ENCODE measurements at places on chromosomes 1 and 21.
A peak's percentile ranks its signal among the peaks of the same experiment; 100 is the strongest.

DNA sequence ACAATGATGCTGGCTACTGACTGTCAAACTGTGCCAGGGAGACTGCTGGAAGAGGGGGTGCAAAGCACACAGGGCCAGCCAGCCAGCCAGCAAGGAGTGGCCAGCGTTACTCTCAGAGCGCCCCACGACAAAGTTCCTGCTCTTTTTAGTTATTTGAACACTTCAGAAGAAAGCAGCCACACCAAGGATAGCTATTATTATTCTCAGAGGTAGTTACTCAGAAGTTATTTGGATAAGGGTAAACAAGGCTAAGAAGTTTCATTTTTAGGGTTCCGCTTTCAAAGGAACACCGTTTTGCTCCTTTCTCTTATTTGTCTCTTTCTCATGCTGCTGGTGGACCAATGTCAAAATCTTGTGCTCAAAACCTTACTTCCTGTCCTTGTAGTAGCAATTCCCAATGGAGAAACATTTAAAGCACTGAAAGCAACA is 59.9 kb downstream of the VANGL2 start:
- no peak for DNase-seq

- DNase-seq: no peak
These were observed 90.2 kb upstream of the RUNX1 start for GRCh38 chr21:35139382-35139715.

GRCh38 chr21:8989261-8989711 is 1532.1 kb upstream of the TPTE start:
- peak; percentile 69 for DNase-seq

DNA sequence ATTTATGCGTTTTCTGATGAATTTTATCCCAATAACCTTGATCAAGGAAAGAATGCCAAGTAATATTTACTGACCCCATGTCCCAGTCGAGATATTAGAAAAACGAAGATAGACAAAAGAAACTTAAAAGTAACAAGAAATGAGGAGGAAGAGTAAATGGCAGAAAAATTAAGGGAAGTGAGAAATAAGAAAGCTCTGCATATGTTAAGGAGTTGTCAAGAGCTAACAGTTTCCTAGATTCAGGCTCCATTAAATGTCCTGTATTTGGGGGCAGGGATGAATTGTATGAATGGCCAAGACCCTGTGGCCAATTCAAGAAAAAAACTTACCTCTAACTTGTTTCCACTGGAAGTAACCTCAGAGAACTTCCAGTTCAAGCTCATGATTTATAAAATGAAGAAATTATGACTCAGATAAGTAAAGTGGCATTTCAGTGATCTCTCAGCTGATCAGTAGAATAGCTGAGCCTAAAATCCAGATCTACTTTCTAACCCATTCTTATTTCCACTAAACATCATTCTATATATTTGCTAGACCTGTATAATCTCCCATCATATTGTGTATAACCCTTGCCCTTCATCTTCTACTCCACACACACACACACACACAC is 73.2 kb downstream of the ZC3H11B start:
- DNase-seq: no peak

GRCh38 chr1:80113168-80114038 is 1106.9 kb upstream of the ADGRL4 start:
- DNase-seq: no peak

- DNase-seq: no peak
These were observed 62.3 kb downstream of the MACF1 start for GRCh38 chr1:39266792-39267191.

GRCh38 chr1:6266641-6267040 is 5.7 kb upstream of the GPR153 start:
- DNase-seq: no peak

DNA sequence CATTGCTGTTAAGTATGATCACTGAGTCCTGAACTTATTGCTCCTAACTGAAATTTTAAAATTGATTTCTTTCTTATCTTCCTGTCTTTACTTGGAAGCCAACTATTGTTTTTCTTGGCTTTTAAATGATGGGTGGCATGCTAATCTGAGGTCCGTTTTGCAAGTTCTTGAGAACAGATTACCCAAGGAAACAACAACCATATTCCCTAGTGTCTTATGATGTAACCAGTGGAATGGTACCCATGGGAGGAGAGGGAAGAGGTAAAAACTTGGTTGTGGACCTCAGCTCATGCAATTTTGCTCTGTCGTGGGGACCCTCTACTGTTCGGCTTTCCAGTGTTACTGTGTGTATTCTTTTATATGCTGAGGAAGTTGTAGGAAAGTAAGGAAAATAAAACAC is 454.8 kb upstream of the ADAMTS5 start:
- DNase-seq: no peak

DNA sequence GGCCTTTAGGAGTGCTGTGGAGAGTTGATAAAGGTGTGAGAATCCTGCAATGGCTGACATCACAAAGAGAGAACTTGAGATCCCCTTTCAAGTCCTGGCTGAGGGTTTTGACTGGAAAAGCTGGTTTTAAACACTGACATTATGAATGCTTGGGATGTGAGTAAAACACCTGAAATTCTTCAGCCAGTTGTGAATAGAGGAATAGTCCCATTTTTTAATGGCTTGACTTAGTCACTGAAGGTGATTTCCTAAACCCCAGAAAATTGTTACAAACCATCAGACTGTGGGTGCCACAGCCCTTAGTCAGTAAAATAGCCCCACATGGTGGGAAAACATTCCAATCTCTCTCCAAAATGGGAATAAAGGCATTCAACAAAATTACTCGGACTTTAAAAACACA is 107.7 kb upstream of the LMO4 start:
- DNase-seq: no peak

DNA sequence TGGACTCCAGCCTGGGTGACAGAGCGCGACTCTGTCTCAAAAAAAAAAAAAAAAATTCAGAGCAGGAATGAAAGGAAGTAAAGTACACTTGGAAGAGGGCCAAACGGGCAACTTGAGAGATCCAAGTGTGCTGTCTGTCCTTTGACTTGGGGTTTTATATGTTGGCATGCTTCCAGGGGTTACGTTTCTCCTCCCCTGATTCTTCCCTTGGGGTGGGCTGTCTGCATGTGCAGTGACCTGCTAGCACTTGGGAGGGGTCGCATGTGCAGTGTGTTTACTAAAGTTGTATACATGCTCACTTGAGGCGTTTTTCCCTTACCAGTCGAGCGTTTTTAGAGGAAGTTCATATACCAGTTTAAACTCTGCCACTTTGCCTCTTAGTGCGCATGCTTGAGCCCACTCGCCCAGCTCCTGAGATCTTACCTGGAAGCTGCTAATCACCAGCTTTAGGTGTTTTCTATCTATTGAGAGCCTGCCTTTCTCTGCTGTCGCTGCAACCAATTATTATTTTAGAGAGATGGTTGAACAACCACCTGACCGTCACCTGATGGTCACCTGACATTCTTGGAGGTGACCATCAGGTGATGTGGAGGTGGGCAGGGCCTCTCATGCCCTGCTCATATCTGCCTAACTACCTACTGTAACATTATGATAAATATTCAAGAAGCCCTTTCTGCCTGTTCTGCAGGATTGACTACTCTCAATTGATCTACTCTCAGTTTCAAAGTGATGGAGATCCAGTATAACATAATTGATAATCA is 140.1 kb downstream of the MACF1 start:
- DNase-seq: no peak

DNA sequence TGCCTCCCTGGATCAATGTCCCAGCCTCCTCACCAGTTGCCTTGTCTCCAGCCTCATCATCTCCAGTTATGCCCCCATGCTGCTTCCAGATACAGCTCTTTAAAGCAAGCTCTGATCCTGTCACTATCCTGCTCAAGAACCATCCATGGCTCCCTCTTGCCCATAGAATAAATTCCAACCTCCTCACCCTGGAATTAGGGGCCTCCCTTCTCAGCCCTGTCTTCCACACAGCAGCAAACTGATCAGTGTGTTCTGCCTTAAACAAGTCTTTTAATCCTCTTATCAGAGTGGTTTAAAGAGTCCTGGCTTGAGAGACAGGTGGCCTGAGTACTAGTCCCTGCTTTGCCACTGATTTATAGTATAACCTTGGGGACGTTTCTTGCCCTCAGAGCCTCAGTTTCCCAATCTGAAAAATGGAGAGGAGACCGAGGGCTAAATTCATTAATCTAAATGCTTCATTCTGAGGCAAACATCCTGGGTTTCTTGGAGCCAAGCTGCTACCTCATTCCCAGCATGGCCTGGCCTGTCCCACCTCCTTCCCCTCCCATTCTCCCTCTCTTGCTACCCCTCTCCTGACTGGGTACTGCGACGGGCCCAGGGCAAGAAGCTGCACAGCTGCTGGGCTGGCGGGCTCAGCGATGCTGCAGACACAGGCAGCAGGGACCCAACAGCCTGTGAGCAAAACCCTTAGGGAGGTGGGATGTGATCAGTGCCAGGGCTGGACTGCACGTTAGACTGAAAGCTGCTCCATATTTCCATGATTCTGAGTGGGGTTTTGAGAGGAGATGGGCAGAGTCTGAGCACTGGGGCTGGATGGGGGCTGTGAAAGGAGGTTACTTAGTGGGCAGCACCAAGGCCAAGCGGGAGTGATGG is 221.4 kb downstream of the PTPRU start:
- no peak for DNase-seq

GRCh38 chr1:37932759-37933158 is 14.1 kb downstream of the INPP5B start:
- DNase-seq: peak; percentile 59

- DNase-seq: no peak
These were observed 37.6 kb downstream of the ZYG11A start for GRCh38 chr1:52880206-52880605.

- no peak for DNase-seq
These were observed 1031.5 kb upstream of the ADGRL2 start for GRCh38 chr1:80769208-80769750.

GRCh38 chr1:212295579-212295978 is 10.4 kb downstream of the PPP2R5A start:
- no peak for DNase-seq

DNA sequence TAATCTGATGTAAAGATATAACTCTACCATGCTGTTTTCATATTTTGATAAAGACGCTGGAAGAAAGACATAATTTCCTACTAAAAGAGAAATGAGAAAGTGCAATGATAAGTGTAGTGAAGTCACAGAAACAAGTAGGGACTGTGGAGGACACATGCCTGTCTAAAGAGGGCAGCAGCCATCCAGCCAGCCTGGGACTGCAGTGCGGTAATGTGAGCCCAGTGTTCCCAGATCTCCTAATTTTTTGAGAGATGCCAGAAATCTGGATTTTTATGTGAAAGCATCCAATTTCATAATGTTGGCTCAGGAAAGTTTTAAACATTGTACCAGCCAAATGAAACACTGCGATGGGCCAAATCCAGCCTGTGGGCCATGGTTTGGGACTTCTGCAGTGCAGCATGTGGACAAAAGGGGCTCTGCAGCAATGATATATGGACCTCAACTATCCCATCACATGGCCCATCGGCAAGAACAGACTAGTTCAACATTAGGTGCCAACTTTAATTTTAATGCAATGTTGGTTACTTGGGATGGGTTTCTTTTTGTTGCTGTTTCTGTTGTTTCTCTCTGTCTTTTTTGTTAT is 329.5 kb downstream of the LTN1 start:
- DNase-seq: no peak

- DNase-seq: peak; percentile 52
These were observed 18.7 kb downstream of the MFSD2A start for GRCh38 chr1:39973503-39974135.

- DNase-seq: no peak
These were observed 110.0 kb upstream of the HOOK1 start for GRCh38 chr1:59704716-59705115.

- DNase-seq: no peak
These were observed 9.7 kb upstream of the GATAD2B start for GRCh38 chr1:153932156-153933131.

DNA sequence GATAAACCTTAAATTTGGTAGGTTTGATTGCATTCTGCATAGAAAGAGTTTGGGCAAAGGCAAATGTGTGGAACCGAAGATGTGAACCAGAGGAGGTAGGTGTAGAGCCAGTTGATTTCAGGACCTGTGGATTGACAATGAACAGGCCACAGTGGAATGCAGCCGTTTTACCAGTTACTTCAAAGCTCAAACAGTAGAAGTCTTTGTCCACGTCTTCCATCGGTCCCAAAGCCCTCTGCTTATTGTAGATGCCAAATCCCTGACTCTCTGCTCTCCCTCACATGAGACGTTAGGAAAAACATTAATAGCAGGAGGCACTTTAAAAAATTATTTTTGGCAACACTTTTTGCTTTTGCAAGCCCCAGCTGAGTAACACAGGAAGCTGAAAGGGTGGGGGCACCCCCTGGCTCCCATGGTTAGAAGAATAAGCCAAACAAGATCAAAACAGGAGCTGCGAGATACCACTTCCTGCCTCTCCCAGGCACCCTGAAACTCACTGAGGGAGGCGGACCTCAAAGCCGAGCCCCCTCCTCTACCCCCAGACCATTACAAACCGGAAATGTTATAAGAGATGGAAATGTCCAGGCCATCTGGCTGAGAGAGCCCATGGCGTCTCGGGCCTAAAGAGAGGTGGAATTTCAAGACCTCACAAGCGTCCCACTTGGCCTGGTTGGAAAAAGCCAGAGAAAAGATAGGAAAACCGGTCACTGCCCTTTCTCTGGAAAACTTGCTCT is 13.5 kb downstream of the TRAF3IP3 start:
- no peak for DNase-seq

DNA sequence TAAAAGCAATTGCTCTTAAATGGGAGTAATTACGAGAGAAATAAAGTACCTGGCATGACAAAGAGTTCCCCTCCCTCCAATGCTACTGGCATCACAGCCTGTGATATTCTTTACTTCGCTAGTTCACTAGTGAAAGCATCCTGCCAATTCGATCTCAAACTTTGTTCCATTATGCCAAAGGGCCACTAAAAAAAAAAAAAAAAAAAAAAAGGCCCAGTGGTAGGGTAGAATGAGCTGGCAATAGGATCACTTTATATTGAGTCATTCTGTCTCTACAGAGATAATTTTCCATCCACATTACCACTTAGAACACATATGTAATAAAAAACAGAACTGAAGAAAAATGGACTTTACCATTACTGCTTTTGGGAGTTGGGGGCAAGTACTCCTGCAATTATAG is 11.2 kb downstream of the PUM1 start:
- no peak for DNase-seq

- no peak for DNase-seq
These were observed 22.6 kb downstream of the PCNT start for GRCh38 chr21:46346296-46347202.

- no peak for DNase-seq
These were observed 511.1 kb upstream of the ADGRL4 start for GRCh38 chr1:79517470-79518224.

- DNase-seq: no peak
These were observed 340.7 kb downstream of the ADGRL2 start for GRCh38 chr1:82141390-82141789.

DNA sequence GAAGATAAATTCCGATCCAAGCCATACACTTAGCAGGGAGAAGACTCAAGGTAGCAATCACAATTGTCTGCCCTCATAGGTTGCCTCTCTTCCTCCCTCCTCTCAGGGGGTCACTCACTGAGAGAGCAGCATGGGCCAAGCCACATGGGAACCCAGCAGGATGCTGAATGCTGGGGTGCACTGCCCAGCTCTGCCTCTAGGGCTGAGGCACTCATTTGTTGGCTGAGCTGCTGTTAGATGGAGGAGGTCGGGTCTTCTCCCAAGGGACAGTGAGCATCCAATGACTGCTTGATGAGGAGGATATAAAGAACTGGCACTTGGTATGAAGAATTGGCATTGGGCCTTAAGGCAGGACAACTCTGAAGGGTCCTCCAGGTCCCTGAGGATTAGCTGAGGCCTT is 418.8 kb downstream of the SIPA1L2 start:
- no peak for DNase-seq

- no peak for DNase-seq
These were observed 154.8 kb upstream of the ETV3 start for GRCh38 chr1:157292809-157293564.

- no peak for DNase-seq
These were observed 93.2 kb downstream of the STUM start for GRCh38 chr1:226641671-226642231.

- DNase-seq: no peak
These were observed 19.6 kb upstream of the PDE9A start for GRCh38 chr21:42633858-42634257.
